Lung (tissue), 17 donors: ENCODE measurements at places on chromosomes 7 and 10. TPM values are rescaled to one million over a fixed set of nuclear protein-coding genes. Genes with fewer than 3 reads are reported as not detected.

- H3K4me1 ChIP-seq, result no peaks in the 10 kb centered on the region
- no peaks in the 10 kb centered on the region for H3K27me3 ChIP-seq
- H3K36me3 ChIP-seq, result no peaks in the 10 kb centered on the region
- DNase-seq, result no peak
Measured at GRCh38 chr7:143456992-143457793, 13.9 kb downstream of the TAS2R60 start.

The NAT16 gene
- total RNA-seq, result not detected

DNA sequence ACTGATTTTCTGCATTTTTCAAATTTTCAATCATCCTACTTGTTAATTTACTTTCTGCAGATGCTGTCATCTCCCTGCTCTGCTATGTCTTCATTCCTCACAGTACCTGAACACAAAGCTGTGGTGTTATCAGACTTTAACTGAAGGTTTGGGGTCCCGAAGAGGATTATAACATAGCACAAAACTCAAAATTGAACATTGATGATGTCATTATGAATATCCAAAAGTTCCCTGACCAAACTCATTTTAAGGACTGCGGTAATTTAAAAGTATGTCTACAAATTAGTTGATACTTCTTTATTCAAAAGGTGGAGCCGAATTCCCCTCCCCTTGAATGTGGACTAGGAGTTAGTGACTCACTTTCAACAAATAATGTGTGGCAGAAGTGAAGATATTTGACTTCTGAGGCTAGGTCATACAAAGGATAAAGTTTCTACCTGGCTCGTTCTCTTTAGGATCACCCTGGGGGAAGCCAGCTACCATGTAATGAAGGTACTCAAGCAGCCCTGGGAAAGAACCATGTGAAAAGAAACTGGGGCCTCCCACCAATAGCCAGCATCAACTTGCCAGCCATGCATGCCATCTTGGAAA is 6.4 kb upstream of the ENTPD7 start:
- H3K4me1 ChIP-seq, result no peaks in the 10 kb centered on the region
- no peak overlapping the region for H3K4me3 ChIP-seq
- no peak overlapping the region for H3K27ac ChIP-seq
- DNase-seq, result no peak
- H3K27me3 ChIP-seq, result no peaks in the 10 kb centered on the region

- peaks cover 3% of the 10 kb centered on the region for H3K4me1 ChIP-seq
- no peaks in the 10 kb centered on the region for H3K27me3 ChIP-seq
- peak overlapping the region; percentile 6 for H3K27ac ChIP-seq
- no peak for DNase-seq
- no peaks in the 10 kb centered on the region for H3K36me3 ChIP-seq
- peak overlapping the region; percentile 2 for H3K4me3 ChIP-seq
Measured at GRCh38 chr10:4051641-4052151, 266.7 kb upstream of the KLF6 start.
